ENCODE measurements at places on chromosomes 2 and 18. TPM values are rescaled to one million over a fixed set of nuclear protein-coding genes. Genes with fewer than 3 reads are reported as not detected.

DNA sequence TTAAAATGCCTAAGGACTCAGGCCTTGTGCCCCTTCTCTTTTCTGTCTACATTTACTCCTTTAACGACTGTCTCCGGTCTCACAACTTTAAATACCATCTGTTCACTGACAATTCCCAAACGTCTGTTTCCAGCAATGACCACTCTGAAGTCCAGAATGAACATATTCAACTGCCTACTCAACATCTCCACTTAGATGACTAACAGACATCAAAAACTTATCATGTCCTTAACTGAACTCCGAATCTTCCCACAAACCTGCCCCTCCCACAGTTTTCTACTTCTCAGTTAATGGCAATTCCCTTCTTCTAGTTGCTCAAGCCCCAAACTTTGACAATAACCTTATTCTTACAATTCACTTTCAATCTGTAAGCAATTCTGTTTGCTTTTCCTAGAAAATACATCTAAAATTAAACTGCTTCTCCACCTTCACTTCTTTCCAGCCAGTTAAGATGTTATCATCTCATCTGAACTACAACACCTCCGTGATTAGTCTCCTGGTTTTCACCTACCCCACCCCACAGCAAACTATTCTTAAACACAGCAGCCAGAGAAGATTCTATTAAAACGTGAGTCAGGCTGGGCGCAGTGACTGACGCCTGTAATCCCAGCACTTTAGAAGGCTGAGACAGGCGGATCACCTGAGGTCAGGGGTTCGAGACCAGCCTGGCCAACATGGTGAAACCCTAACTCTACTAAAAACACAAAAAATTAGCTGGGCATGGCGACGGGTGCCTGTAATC is 2.8 kb downstream of the C1D start:
- no peak for DNase-seq

- DNase-seq, result no peak
Measured at GRCh38 chr2:210496512-210496911, 20.0 kb upstream of the LANCL1 start.

- DNase-seq, result no peak
Measured at GRCh38 chr2:47196046-47196445, 40.9 kb upstream of the STPG4 start.

- no peak for DNase-seq
Measured at GRCh38 chr2:146642066-146642465, 1202.8 kb upstream of the ACVR2A start.

The RMDN2 gene
- 1.5 TPM for total RNA-seq

The TYW5 gene
- total RNA-seq, result 8.3 TPM

The B3GNT7 gene
- total RNA-seq, result 0.43 TPM

The DSG3 gene
- total RNA-seq, result not detected

The HSBP1L1 gene
- total RNA-seq, result 5.9 TPM

Data from activated naive CD4-positive, alpha-beta T cell treated with anti-CD3 and anti-CD28 coated beads, Interleukin-2, amount 50 U/mL, for 72 hours (primary cell).